Articular chondrocyte of knee joint (primary cell): ENCODE measurements at places on chromosomes 1 and 21. TPM values are rescaled to one million over a fixed set of nuclear protein-coding genes. Genes with fewer than 3 reads are reported as not detected.

GBP6 gene
- total RNA-seq: not detected in 2 replicates

KDM5B gene
- total RNA-seq: 123 and 129 TPM in 2 replicates

RNU1-3 gene
- under 0.01 TPM in 2 replicates for total RNA-seq

OLFM3 gene
- total RNA-seq: not detected in 2 replicates

TFAP2E gene
- 0.54 and 0.65 TPM in 2 replicates for total RNA-seq

FOXO6 gene
- total RNA-seq: 0.11 and 0.13 TPM in 2 replicates

S1PR1 gene
- total RNA-seq: 8.4 and 10.8 TPM in 2 replicates

ITLN1 gene
- not detected in 2 replicates for total RNA-seq

FCMR gene
- 0.65 TPM in 1 of 2 replicates, not detected in the other for total RNA-seq

RHCE gene
- 0.65 and 1.4 TPM in 2 replicates for total RNA-seq

PRKAA2 gene
- 1.6 and 2.5 TPM in 2 replicates for total RNA-seq

APCS gene
- total RNA-seq: not detected in 2 replicates

FNBP1L gene
- total RNA-seq: 10.2 and 16.4 TPM in 2 replicates

RFX5 gene
- 30.2 and 34.6 TPM in 2 replicates for total RNA-seq

TFF3 gene
- not detected in 2 replicates for total RNA-seq

FCRLB gene
- 1.3 and 2.1 TPM in 2 replicates for total RNA-seq

KCND3 gene
- total RNA-seq: 4.4 and 11.8 TPM in 2 replicates

A3GALT2 gene
- total RNA-seq: not detected in 2 replicates

DIO1 gene
- total RNA-seq: not detected in 2 replicates

AIRE gene
- not detected in 2 replicates for total RNA-seq

IFT25 gene
- total RNA-seq: 33.3 and 35.2 TPM in 2 replicates
